Stimulated activated CD8-positive, alpha-beta memory T cell treated with anti-CD3 and anti-CD28 coated beads, Interleukin-12 subunit alpha, Interleukin-12 subunit beta, amount 100 ng/mL, for 4 hours (primary cell): ENCODE measurements at places on chromosomes 13 and 19.

- DNase-seq, result no peak
Measured at GRCh38 chr13:49629196-49629938, 1.1 kb downstream of the ARL11 start.

DNA sequence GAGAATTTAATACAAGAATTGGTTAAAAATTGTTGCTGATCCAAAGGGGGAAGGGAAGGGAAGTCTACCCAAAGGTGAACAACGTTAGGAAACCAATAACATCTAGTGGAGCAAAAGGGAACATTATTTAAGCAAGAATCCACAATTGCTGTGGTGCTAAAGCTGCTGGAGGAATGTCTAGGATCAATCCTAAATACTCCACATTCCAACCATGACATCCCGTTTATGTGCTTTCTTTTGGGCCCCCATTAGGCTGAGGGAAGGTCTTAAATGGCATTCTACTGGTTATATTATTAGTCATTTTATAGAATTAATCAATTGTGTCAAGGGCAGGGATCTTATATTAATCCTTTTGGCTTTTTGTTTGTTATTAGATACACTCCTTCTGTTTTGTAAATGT, 39.9 kb upstream of the VWA8 start:
- no peak for DNase-seq

GRCh38 chr13:35518337-35518946, 42.0 kb upstream of the MAB21L1 start:
- no peak for DNase-seq

DNA sequence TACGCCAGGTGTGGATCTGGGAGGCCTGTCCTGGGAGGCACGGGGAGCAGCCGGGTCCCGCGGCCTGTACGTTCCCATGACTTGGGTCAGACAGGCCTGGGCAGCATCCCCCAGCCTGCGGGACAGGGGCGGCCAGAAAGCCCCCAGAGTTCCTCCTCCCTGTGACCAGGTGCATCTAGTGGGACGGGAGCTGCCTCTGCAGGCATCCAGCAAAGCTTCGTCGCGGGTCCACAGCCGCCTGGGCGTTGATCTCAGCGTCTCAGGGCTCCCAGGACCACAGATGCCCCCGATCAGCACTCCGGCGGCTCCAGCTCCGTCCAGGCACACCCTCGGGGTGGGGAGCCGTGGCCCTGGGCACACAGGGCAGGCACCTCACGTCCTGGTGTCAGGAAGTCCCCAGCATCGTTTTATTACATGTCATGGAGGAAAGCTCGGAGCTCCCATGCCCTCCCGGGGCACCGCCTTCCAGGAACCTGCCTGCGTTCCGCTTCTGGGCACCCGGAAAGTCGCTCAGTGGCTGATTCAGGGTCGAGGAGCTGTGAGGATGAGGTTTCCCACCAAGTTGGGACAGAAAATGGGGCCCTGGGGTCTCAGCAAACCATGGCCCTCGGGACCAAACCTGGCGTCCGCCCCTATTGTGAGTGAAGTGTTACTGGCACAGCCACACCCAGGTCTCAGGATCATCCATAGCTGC, 1.5 kb upstream of the GZMM start:
- no peak for DNase-seq

DNA sequence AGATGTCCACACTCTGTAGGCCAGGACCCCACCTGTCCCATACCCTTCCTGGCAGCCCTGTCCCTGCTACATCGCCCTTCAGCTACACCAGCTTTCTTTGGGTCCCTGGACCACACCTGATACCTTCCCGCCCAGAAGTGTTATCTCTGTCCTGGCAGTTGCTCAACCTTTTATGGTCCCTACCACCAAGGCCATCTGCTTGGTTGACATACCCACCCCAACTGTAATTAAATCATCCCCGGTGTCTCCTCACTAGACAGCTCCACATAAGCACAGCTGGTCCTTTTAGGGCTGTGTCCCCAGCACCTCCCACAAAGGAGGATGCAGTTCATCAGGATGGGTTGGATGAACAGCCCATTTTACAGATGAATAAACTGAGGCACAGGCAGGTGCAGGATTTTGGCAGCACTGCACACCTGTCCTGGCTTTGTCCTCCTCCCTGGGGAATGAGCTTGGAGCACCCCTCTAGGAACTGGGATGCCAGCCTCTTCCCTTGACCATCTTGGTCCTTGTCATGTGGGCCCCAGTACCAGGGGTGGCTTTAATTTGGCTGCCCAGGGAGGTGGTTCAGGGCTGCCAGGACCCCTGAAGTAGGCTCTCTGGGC, 12.9 kb downstream of the NACC1 start:
- DNase-seq, result no peak

DNA sequence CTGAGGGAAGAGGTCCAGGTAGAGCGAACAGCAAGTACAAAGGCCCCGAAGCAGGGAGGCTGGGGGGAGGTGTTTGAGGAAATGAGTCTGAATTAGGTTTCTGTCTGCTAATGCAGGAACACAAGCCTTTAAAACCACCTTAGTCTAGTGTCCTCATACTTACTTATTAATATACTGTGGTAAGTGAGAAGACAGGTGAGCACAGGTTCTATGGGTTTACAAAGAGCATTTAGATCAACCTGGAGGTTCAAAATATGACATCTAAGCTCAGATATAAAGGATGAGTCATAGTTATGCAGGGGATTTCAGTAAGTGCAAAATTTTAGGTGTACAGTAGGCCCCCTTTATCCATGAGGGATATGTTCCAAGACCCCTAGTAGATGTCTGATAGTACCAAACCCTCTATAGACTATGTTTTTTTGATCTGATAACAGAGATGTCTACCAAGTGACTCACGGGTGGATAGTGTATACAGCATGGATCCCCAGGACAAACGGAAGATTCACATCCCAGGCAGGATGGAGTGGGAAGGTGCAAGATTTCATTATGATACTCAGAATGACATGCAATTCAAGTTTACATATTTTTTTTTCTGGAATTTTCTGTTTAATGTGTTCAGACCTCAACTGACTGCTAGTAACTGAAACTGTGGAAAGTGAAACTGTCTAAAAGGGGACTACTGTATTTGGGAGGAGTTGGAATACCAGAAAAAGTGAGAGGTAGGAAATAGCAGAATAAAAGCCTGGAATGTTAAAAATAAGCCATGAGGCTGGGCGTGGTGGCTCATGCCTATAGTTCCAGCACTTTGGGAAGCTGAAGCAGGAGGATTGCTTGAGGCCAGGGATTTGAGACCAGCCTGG, 18.2 kb upstream of the MED4 start:
- DNase-seq, result no peak

- DNase-seq, result no peak
Measured at GRCh38 chr13:33069365-33069764, 53.1 kb downstream of the KL start.

- no peak for DNase-seq
Measured at GRCh38 chr19:13337181-13337580, 169.1 kb downstream of the CACNA1A start.

DNA sequence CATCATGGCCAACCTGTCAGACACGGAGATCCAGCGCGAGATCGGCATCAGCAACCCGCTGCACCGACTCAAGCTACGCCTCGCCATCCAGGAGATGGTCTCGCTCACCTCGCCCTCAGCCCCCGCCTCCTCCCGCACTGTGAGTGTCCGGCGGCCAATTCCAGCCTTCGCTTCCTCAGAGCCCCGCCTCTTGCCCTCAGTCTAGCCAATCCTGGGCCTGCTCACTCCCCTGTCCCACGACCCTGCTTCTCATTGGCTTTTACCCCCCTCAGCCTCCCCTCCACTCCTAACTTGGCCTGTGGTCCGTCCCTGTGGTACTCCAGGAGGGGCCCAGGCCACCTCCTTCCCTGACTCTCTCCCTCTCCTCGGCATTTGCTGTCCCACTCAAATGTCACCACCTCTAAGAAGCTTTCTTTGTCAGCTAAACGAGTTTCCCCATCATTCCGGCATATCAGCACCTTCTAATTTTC, 12.3 kb downstream of the HRC start:
- no peak for DNase-seq

- no peak for DNase-seq
Measured at GRCh38 chr19:11108746-11109145, 19.5 kb downstream of the LDLR start.

GRCh38 chr13:50999641-51000040, 90.0 kb downstream of the RNASEH2B start:
- DNase-seq, result no peak

DNA sequence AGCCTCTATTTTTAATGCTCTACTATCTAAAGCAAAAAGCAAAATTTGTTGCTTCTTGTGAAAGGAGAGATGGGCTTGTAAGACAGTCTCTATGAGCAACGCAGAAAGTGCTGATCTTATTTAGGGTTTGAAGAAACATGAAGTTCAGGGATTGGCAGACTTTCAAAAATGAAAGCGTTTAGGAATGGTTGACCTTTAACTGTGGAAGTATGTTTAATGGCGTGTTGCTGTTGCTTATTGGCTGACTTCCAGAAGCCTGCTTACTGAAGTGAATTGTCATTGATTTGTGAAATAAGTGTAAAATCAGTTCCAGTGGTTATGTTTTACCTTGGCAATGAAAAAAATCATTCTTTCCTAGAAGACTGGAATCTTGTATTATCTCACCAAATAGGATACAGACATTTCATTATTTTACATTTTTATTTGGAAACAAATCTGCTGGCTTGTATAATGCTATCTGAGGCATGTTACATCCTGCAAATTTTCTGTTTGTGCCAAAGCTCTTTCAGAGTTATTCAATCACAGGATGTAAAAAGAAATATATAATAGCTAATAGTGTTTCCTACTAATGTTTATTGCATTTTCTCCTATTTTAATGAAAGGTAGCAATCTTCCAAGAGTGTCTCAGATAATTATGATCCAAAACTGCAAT, 221.3 kb upstream of the SLITRK6 start:
- DNase-seq, result no peak

- DNase-seq, result no peak
Measured at GRCh38 chr19:5434351-5434917, 20.8 kb upstream of the ZNRF4 start.

GRCh38 chr19:14107581-14108461, 9.7 kb downstream of the PRKACA start:
- no peak for DNase-seq

DNA sequence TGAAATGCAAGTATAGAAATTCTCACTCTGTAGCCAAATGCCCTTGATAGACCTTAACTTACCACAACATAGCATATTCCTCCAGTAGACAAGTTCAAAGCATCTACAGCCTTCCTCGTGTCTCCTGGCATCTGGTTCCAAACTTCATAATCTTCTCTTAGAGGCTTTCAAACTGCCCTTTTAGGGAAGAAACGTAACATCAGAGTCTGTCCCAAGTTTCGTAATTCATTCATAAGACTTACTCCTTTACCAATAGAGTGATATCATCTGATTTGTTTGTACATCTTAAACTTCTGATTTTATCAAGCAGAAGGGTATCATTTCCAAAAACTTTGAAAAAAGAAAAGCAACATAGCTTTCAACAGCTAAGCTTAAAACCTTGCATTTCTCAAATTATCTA, 137.4 kb downstream of the SPRY2 start:
- no peak for DNase-seq

DNA sequence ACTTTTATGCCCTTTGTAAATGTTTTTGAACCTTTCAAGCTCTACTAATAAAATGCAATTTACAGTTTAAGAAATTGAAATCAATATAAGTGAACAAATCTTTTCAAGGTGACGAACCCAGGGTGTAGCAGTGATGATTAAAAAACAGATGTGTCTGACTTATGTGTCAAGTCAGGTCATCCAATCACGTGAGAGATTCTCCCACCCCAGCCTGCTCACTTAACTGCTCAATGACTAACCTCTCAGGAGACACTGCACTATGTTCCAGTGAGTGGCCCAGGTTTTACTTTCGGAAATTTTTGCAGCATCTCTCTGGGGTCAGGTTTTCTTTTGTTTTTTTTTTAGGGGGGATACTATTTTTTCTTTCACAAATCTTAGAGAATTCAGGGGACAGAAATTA, 60.7 kb downstream of the ZNF429 start:
- no peak for DNase-seq

GRCh38 chr13:110116072-110116487, 190.9 kb downstream of the COL4A1 start:
- no peak for DNase-seq

GRCh38 chr13:110868720-110869119, 46.1 kb downstream of the ANKRD10 start:
- no peak for DNase-seq
